NCI-H2171 (cell line): ENCODE measurements at places on chromosomes 3 and 15.

DNA sequence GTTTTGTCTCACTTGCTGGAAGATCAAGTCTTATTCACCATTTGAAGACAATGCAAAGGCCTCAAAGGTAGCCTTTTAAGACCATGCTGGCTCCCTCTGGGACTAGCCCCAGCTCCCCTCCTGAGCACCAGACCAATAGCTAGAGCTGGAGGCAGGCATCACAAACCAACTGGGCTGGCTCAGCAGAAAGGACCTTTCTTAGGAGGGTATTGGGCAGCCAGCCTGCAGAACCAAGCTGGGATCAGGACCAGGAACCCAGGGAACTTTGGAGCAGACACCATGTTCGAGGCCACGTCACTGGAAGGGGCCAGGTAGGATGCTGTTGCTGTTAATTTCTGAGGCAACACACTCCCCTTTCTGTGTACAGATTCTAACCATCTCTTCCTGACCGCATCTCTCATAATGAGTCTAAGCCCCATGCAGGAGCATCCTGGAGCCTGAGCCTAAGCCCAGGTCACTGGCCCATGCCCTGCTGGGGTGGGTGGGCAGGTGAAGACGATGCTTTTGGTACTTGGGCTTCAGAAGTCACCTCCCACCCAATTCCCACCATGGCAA, 81.4 kb upstream of the KLF13 start:
- no peak for DNase-seq

- no peak for DNase-seq
Measured at GRCh38 chr3:128663151-128663550, 12.5 kb upstream of the RPN1 start.

GRCh38 chr15:68298882-68299381, 21.4 kb downstream of the FEM1B start:
- no peak for DNase-seq

- DNase-seq: no peak
Measured at GRCh38 chr15:99477791-99478471, 87.9 kb upstream of the MEF2A start.

DNA sequence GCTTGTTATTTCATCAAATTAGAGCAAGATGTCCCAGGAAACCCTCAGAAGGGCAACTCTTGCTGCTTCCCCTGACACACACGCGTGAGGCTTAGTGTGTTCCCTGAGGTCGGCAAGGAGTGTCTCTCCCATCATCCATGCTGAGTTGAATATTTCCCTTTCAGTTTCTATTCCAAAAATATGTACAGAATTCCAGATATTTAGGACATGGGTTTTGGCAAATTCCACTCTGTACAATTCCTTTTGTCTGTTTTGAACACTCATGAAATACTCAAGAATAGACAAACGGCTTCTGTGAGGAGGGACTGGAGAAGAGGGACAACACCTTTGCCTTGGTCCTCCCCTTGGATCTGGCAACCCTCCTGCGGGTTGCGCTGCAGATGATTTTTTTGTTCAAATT, 138.0 kb downstream of the DUT start:
- no peak for DNase-seq

- no peak for DNase-seq
Measured at GRCh38 chr3:185924375-185924774, 13.4 kb downstream of the TRA2B start.

- no peak for DNase-seq
Measured at GRCh38 chr3:40328374-40328773, 18.9 kb downstream of the EIF1B start.

- DNase-seq: no peak
Measured at GRCh38 chr3:176987901-176988650, 209.2 kb downstream of the TBL1XR1 start.

GRCh38 chr3:164416491-164417222, 661.6 kb downstream of the SI start:
- DNase-seq: no peak

DNA sequence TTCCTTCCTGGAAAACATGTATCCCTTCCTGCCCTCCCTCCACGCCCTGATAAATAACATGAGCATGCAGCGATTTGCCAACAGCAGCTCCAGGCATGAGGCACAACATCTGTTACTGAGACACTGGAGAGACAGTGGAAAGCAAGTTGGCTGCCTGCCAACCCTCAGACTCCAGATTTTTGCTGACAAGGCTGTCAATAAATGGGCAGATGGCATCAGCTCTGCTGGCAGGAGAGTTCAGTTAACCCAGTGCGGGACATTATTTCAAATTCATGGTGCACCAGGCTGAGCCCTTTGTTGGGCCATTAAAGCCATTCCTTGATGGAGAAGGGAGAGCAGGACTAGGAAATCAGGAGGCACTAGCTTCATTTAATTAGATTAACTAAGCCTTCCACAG, 293.3 kb downstream of the MEX3B start:
- DNase-seq: peak; percentile 98

- no peak for DNase-seq
Measured at GRCh38 chr15:74812533-74812932, at the start of gene LMAN1L. LMAN1L (plus strand) TSS chr15:74812835; CDS start chr15:74812855, 20 bp downstream.

GRCh38 chr3:104429727-104430126, 937.0 kb upstream of the ALCAM start:
- no peak for DNase-seq

DNA sequence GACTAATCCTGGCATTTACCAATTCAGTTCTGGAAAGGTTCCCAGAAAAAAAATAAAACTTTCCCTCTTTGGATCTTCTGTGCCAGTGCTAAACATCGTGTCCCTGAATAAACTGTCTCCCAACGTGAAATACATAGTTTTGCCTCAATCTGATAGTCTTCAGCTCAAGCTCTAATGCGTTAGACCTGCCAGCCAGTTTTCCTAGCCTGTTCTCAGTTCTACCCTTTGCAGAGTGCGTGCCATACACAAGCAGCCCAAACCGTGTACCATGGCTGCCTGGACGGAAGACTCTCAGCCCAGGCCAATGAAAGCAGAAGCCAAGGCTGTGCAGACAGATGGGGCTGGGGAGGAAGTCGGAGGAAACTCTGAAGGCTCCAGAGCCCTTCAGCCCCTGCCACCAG, 11.4 kb upstream of the OCA2 start:
- DNase-seq: no peak

DNA sequence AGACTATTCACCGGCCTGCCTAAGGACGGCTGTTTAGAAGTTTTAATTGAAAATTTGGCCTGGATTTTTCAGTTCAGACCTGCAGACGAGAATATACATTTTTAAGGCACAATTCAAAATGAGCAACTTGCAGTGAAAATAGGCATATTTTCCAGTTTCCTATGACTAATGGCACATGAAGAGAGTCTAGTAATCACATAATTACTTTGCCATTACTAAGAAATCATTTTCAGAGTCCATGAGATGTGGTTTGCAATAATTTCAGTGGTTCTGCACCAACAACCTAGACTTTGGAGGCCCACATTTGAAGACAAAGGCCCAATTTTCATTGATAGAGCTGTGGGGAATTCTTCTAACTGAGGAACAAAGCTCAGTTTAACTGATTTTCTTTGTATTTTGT, 205.3 kb downstream of the SOX2 start:
- DNase-seq: no peak

DNA sequence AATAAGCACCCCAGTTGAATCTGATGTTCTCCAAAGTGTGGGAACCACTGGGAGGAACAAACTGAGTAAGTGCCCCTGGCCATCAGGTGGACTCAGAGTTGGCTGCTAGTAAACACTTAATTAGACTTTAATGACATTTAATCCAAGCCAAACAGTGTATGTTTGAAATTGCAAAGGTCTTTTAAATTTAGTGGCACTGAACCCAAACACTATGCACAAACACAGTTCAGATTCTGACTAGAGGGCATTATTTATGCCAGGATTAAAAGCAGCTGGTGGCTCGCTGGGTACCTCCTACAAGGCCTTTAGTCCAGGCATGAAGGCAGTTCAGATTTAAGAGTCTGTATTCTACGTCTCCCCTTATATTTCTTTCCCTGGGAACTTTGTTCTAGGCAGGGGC, 264.8 kb downstream of the CLSTN2 start:
- no peak for DNase-seq

GRCh38 chr3:39125841-39126500, 18.5 kb downstream of the TTC21A start:
- no peak for DNase-seq

- no peak for DNase-seq
Measured at GRCh38 chr3:44280631-44281030, 38.9 kb downstream of the TOPAZ1 start.

GRCh38 chr3:171979081-171979480, 60.3 kb upstream of the FNDC3B start:
- no peak for DNase-seq

- DNase-seq: no peak
Measured at GRCh38 chr3:47613722-47614121, 35.1 kb upstream of the CSPG5 start.

GRCh38 chr3:115280506-115280905, 133.4 kb upstream of the ZBTB20 start:
- DNase-seq: no peak

DNA sequence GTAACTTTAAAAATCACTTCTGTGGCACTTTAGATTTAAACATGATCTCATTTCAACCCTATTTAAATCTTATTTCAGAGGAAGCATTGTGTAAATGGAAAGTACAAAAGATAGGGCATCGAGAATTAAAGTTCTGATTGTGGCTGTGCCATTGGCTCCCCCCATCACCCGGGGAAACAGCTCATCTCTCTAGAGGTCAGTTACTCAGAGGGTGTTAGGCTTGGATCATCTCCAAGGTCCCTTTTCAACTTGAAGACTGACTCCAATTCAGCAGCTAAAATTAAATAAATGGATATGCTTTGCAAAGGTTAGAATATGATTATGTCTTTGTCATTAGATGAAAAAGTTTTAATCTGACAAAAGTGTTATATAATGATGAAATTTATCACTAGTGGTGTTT, 20.1 kb downstream of the CADM2 start:
- no peak for DNase-seq

DNA sequence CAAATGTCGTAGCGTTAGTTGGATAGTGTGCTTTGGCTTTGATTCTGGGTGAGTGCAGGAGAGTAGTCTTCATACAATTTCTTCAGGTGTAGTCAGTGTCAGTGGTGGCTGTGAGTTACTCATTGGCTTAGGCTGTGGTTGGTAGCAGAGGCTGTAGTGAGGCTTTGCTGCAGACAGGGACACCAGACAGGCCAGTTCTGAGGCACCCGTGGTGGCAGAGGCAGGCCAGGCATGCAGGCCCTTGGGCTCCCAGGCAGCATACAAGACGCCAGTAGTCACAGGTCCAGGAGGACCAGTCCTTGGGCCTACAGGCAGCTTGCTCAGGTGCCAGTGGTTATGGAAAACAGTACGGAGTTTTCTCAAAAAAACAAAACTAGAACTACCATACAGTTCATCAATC, 61.3 kb downstream of the DMXL2 start:
- no peak for DNase-seq

GRCh38 chr3:115825046-115825445, 201.7 kb downstream of the GAP43 start:
- no peak for DNase-seq

GRCh38 chr3:11307830-11308432, 35.7 kb downstream of the ATG7 start:
- no peak for DNase-seq

- DNase-seq: no peak
Measured at GRCh38 chr3:128296469-128297251, 143.4 kb downstream of the EEFSEC start.

- no peak for DNase-seq
Measured at GRCh38 chr3:168061332-168061996, 34.3 kb downstream of the GOLIM4 start.

GRCh38 chr3:70359711-70360110, 47.3 kb upstream of the MDFIC2 start:
- no peak for DNase-seq

- DNase-seq: no peak
Measured at GRCh38 chr15:58864602-58865424, 68.7 kb downstream of the SLTM start.

GRCh38 chr3:176376531-176376930, 820.8 kb downstream of the TBL1XR1 start:
- no peak for DNase-seq

DNA sequence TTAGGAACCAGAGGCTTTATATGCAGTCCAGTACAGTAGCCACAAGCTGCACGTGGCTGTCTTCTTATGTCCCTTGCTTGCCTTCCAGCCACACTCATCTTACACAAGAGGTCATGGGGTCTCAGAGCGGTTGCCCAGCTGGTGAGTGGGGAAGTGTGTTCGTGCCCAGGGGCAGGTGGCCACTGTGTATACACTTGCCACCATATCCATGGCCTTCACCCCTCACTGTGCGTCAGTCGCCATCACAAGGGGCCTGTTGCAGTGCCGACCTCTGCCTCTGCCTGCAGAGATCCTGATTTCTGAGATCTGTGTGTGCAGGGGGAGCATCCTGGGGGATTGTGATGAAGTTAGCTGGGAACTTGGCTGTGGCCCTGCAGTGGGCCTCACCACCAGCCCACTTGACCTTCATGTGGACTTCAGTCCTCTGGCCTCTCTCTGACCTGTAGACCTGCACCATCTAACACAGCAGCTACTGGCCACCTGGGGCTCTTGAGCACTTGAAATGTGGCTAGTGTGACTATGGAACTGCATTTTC, 43.1 kb upstream of the SACM1L start:
- no peak for DNase-seq

- no peak for DNase-seq
Measured at GRCh38 chr3:177061369-177061768, 135.9 kb downstream of the TBL1XR1 start.

DNA sequence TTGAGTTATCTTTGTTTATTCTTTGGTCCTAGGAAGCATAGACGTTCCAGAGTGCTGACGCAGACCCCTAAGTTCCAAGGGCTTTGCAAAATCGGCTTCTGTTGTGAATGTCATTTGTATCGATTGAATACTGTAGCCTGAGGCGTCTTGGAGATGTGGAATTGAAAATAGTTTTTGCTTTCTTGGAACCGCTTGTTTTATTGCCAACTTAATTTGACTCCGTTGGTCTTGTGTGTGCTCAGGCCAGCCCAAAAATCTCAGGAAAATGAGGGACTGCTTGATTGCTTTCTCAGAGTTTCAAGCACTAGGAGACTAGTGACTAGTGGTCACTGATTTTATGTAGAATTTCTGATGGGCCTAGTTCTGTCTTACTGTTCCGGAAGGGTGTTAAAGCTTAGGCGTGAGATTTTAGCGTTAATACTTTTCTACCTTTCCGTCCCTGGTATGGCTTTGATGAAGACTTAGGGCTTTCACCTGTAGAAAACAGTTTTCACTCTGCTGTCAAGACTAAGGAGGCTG, 263 bp upstream of the UTS2B start:
- no peak for DNase-seq

GRCh38 chr15:64731805-64732151, 43.6 kb downstream of the RBPMS2 start:
- DNase-seq: no peak

DNA sequence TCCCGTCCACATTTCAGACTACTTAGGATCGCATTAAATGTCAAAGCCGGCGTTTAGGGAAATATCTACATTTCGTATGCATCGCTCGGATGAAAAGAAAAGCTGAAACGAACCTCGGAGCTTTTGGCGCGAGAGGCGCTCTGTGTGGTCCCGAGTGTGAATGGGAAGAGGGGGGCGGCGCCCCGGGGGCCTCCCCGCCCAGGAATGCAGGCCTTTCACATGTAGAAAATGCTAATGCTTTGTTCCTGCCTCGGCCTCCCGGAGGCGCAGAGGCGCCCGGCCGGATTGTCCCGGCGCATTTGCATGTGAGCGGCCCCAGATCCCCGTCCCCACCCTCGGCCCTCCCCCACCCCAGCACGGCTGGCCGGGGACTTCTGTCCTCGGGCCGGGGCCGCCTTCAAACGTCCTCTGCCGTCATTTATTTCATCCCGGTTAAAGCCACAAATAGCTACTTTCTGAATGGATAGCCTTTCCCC, 37.0 kb upstream of the TRIM71 start:
- no peak for DNase-seq

- DNase-seq: no peak
Measured at GRCh38 chr3:33186524-33187367, 31.9 kb downstream of the SUSD5 start.

GRCh38 chr3:194440756-194441155, 41.7 kb upstream of the GP5 start:
- no peak for DNase-seq
